ENCODE measurements at places on chromosomes 7 and 10.
A peak's percentile ranks its signal among the peaks of the same experiment; 100 is the strongest.

- DNase-seq = no peak
Measured at GRCh38 chr10:126022841-126023240, 126.5 kb downstream of the FANK1 start.

GRCh38 chr10:101778781-101779543, 3.0 kb upstream of the FGF8 start:
- no peak for DNase-seq

- peak; percentile 83 for DNase-seq
Measured at GRCh38 chr10:4825868-4826791, at the start of gene AKR1E2. AKR1E2 (plus strand) TSS chr10:4826207; CDS start chr10:4826325, 118 bp downstream.

- no peak for DNase-seq
Measured at GRCh38 chr7:144975882-144976281, 140.0 kb upstream of the TPK1 start.

GRCh38 chr7:68133045-68133444, 1136.4 kb downstream of the TYW1 start:
- no peak for DNase-seq

GRCh38 chr7:128456255-128456725, 612 bp downstream of the HILPDA start:
- no peak for DNase-seq

DNA sequence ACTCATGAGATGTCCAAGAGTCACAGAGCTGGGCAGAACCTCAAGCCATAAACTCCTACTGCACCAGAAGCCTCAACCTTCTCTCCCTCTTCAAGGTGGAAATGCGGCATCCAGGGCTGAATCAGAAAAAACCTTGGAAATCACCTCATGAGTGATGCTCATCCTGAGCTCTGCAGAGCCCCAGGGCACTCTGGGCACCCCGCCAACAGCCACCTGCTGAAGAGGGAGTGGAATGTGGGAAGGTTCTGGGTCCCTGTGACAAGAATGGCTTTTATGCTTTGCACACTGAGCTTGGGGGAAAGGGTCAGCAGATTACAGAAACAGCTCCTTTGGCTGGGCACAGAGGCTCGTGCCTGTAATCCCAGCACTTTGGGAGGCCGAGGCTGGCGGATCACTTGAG, 18.8 kb downstream of the NUDT1 start:
- no peak for DNase-seq

GRCh38 chr7:101370836-101371235, 8.2 kb downstream of the COL26A1 start:
- no peak for DNase-seq

DNA sequence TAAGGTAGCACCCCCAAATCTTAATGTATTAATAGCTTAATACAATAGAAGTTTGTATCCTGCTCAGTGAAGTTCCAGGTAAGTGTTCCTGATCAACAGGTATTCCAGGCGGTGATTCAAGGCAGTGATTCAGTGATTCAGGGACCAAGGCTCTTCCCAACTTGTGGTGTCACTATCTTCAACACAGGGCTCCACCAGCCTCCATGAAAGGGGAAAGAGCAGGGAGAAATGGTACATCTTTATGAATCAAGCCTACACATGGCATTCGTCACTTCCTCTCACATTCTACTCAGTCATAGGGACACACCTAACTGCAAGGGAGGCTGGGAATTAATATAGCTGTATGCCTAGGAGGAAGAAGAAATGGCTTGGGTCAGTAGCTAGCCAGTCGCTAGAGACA, 5.1 kb downstream of the GOLGA7B start:
- DNase-seq = no peak

- DNase-seq = no peak
Measured at GRCh38 chr10:64103750-64104470, 582.7 kb downstream of the REEP3 start.

DNA sequence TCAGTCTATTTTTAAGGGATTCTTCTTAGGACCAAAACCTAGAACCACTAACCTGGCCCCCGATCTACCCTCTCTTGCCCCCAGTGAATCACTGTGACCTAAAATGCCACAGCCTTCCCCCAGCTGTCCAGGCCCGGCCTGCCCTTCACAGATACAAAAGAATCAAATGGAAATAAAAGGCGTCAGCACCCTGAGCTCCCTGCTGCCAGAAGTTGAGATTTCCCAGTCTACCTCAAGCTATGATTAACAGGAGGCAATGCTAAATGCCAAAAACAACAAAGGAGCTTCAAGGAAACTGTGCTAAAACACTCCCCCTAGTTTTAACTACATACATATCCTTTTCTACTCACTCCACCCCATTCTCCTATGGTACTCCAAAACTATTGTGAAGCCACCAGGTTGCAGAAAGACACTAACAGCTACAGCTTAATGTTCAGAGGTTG, 67.8 kb downstream of the GSAP start:
- DNase-seq = no peak

GRCh38 chr10:24701447-24701846, 22.2 kb downstream of the ARHGAP21 start:
- DNase-seq = no peak

DNA sequence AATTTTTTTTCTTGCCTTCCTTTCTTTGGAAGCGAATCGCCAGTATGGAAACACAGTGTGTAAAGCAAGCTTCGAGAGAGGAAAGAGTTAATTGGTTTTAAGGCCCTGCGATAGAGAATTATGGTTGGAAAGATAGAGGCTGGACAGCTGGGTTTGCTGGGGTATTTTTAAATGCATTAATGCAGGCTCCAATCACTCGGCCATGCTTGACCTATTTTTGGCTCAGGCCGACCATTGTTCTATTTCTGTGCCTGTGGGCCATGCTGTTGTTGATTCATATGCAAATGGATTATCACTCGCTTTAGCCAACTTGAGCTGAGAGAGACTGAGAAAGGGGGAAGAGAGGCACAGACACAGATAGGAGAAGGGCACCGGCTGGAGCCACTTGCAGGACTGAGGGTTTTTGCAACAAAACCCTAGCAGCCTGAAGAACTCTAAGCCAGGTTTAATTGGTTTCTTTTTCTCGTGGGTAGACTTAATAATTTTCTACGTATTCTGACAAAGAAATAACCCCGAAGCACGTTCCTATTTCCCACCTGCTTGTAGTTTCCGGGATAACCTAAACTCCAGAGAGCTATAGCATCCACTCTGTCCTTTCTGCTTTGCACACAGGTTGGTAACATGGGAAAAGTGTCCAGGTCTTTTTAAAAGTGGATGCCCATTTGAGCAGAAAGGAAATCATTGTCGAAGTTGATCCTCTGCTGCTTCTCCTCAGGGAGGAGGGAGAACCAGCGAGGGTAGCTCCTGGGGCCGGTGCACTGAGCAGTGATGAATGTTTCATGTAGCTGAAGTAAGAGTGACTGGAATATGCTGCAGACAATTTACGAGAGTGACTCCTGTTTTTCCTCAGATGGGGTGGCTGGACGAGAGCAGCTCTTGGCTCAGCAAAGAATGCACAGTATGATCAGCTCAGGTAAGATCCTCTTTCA, at the start of gene HDAC9:
Gene HDAC9, plus strand, starts transcription at position 338 of the 929 bp plus-strand sequence. Its CDS starts 554 bp downstream, at position 892.
- DNase-seq = no peak

DNA sequence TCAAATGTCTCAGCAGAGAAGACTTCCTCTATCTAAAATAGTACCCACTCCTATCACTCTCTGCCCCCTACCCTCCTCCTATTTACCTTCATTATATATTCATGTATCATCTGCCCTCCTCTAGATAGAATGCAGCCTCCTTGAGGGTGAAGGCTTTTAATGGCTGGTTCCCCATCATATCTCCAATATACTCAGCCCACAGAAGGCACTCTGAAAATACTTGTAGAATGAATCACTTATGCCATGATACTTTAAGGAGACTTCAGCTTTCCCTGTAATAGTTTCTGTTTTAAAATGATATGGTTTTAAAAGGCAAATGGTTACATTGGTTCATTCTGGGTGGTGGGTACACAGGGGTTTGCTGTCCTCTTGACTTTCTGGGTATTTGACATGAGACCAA, 25.3 kb downstream of the GFRA1 start:
- no peak for DNase-seq

GRCh38 chr7:132480534-132480933, 95.7 kb downstream of the PLXNA4 start:
- DNase-seq = no peak

- no peak for DNase-seq
Measured at GRCh38 chr10:95767884-95768556, 12.1 kb downstream of the ENTPD1 start.

- DNase-seq = no peak
Measured at GRCh38 chr10:24494777-24495176, 228.9 kb downstream of the ARHGAP21 start.

- DNase-seq = peak; percentile 73
Measured at GRCh38 chr10:11742009-11742778, at the start of gene ECHDC3. ECHDC3 (plus strand) TSS chr10:11742382; CDS start chr10:11742577, 195 bp downstream.

DNA sequence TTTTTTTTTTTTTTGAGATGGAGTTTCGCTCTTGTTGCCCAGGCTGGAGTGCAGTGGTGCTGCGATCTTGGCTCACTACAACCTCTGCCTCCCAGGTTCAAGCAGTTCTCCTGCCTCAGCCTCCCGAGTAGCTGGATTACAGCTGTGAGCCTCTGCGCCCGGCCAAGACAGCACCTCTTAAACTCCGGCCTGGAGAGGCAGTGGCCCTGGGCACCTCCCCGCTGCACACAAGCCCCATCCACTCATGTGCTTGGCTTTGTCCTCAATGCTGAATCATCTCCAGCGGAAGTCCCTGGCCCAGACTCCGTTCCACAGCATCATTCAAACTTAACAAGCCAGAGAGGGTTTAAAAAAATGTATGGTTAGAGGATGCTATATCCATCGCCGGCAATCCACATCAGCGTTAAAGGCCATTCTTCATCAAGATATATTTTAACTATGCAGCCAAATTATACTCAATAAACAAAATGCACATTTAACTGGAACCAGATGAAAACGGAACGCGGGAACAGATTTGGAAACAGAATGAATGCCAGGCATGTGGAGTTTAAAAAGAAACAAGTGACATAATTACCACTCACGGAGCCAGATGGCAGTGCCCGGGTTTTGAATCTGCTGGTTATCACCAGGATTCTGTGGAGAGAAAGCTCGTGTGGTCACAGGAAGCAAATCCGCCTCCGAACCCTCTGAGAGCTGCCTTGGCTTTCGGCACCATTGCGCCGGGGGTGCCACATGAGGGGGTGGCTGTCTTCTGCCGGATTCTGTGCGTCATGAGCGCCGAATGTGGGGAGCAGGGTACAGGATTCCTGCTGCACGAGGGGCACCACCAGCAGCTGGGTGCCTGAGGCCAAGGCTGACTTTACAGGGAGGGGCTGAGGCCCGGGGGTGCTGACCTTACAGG, 45.6 kb upstream of the CFAP46 start:
- no peak for DNase-seq

DNA sequence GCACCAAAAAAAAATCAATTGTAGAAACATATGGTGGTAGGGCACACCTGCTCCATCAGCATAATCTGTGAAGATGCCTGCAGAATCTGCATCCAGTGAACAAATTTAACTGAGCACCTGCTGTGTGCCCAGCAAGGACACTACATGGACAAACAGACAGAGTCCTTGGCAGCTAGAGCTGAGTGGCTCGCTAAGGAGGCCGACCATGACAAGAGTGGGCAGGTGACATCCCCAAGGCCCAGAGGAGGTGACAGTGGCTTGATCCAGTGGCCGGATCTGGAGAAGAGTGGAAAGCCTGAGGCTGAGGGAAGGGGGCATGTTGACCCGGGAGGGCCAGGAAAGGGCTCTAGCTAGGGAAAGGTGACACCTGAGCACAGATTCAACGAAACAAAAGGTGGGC, 68.1 kb downstream of the MAD1L1 start:
- no peak for DNase-seq

GRCh38 chr7:73429622-73430505, 3.7 kb upstream of the FZD9 start:
- DNase-seq = no peak

DNA sequence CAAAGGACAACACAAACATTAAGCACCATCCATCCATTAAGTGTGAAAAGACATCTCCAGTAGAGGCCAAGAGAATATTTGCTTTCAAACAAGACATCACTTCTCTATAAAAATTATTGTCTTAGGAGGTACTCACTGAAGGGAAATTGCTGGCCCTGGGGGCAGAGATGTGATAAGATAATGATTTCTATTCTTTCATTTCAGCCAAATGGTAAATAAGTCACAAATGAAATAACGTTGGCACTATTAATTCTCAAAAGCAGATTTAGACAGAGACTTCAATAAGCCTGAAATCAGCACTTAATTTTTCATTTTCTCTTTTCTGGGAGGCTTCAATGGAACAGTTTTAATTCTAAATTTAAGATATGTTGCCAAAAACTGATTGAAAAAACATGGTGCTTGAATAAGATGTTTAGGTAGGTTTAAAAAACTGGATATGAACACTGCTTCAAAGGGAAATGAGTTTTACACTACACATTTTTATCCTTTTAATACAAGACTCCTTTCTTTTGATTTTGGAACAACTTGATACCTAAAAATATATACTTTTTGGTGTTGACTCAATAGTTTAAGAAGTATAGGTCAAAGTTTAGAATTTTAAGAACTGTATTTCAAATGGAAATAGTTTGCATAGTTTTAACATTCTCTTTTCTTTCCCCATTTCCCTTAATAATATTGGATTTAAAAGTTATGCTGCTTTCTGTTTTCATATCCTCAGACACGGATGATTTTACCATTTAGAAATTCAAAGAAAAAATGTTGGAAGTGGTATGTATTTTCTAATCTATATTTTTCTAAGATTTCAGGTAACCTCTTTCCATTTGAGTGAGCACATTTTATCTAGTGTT, 204.0 kb downstream of the AHR start:
- DNase-seq = no peak

DNA sequence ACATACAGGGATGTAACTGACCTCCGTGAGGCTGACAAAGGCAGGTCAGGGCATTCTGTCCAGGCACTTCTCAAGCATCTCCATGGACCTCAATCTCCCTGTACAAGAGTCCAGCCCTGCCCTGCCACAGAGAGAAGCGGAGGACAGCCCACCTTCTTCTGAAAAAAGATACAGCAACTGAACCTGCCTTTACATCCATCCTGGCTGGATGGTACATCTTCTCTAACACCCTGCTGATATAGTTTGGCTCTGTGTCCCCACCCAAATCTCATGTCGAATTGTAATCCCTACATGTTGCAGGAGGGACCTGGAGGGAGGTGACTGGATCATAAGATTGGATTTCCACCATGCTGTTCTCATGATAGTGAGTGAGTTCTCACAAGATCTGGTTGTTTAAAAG, 40.5 kb upstream of the KCNMA1 start:
- no peak for DNase-seq

DNA sequence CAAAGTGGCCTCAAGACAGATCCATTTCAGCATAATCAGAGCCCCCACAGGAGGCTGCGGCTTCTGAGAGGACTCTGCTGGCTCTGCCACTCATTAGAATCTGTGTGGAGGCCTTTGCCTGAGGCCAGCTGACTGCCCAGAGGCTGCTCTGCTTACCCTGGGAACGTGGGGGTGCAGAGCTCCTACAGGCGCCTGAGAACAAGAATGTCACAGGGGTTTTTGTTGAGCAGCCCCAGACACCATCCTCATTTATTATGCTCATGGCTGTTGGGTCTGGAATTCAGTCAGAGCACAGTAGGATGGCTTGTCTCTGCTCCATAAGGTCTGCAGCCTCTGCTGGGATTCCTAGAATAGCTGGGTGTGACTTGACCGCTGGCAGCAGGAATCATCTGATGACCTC, 101.8 kb upstream of the GDF10 start:
- DNase-seq = no peak

Data from stimulated activated naive CD4-positive, alpha-beta T cell (primary cell).